ENCODE measurements at places on chromosomes 2 and 18.

- DNase-seq, result no peak
These were observed 54.8 kb downstream of the CAVIN2 start for GRCh38 chr2:191791953-191792560.

GRCh38 chr2:54850171-54851122 is 127.0 kb downstream of the EML6 start:
- DNase-seq, result no peak

DNA sequence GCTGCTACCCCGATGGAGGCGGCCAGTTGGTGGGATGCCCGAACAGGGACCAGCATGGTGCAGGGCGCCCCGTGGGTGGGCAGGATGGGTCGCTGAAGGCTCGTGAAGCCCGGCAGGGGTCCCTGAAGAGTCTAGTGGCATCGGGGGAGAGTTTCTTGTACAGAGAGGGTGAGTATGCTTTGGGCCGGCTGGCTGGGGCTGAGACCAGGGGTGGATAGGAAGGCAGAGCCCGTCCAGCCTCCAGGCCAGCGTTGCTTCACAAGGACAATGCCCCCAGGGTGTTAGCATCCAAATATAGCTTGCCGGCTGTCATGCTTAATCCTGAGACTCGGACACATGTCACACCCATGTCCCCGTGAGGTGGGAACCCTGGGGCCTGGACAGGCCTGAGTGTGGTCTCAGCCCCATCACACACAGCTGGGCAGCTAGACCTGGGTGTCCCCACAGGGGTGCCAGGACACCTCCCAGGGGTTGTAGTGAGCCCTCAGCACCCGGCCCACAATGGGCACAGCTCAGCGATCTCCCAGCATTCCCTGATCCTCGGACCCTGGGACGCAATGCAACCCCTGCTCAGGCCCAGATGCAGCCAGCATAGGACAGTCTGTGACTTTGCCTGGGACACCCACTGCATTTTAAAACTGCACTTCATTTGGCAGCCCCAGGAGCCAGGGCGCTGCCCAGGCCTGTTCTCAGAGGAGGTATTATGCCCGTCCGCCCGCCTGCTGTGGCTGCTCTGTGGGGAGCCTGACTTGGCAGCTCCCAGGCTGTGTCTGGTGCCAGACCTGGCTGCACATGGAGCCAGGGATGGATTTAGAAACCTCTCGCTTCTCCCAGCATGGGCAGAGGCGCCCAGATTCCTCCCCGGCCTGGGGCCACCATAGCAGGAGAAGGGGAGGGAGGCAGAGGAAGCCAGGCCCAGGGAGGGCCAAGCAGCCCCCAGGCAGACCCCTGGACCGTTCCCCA is 36.4 kb downstream of the RAMP1 start:
- DNase-seq, result no peak

DNA sequence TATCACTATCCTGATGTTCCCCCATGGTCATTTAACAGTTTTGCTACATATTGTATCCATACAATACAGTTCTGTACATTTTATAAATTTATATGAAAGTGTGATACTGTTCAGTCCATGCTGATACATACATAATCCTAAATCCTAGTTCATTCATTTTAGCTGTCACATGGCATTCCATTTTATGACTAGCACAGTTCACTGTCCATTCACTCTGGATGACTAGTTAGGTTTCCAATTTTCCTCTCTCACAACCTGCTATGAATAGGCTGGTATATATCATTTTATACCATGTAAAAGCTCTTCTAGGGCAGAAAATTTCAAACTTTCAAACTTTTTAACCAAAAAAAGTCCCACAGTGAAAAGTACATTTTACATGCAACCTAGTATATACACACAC is 15.2 kb downstream of the SMAD2 start:
- no peak for DNase-seq

DNA sequence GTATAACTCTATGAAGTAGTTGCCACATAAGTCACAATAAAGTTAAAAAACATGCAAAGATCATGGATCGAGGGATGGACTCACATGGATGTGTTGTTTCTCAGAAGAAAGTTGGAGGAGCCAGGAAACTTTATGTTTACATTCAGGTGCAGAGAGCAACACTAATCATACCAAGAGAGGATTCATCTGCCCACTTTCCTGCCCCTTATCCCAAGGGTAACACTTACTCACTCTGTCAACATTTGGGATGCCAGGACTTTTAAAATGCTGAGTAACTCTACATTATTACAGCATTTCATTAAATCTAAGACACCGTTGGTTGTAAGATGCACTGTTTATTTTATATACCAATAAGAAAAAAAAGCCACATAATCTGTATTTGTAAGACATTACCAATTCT is 170.4 kb downstream of the KCNE4 start:
- no peak for DNase-seq

DNA sequence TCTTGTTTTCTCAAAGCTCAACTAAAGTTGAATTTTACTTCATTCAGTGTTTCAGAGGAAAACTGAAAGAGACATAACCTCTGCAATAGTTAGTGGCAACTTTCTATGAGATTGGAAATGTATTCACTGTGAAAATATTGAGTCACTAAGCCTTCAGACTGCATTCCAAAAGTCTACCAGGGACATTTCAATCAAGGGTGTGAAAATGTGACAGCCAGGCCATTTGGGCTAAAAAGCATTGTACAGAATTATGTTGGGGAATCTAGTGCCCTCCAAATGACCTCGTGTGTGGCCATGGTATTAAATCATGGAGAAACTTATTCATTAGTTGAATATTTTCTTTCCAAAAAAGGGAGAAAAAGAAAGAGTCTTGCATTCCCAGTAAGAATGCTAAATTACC is 251.9 kb downstream of the GRB14 start:
- no peak for DNase-seq

GRCh38 chr2:113910967-113911678 is 21.2 kb downstream of the ACTR3 start:
- no peak for DNase-seq

GRCh38 chr2:71713581-71714580 is 260.5 kb downstream of the DYSF start:
- DNase-seq, result no peak

DNA sequence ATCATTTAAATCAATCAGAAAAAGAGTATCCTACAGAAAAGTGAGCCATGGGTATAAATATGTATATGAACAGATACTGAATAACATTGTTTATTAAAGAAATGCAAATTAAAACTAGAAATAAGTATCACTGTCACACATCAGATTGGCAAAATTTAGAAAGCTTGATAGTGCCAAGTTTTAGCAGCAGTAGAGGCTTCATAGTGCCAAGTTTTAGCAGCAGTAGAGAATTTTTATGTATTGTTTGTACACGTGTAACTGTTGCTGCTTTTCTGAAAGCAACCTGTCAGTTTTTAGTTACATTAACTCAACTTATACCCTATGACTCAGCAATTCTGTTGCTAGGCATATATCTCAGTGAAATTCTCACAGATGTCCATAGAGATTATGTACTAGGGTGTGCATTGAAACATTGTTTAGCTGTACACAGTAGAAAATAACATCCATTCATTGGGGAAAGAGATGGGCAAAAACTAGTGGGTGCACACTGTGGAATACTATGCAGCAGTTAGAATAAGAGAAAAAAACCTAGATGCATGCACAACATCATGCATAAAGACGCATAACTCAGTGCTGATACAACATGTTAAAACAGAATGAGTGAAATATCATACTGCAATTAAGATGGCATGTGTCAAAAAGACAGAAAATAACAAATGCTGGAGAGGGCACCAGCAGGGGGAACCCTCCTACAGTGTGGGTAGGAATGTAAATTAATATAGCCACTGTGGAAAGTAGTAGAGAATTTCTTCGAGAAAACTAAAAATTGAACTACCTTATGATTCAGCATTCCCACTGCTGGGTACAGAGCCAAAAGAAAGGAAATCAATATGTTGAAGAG is 294.5 kb upstream of the NT5C1B start:
- no peak for DNase-seq

DNA sequence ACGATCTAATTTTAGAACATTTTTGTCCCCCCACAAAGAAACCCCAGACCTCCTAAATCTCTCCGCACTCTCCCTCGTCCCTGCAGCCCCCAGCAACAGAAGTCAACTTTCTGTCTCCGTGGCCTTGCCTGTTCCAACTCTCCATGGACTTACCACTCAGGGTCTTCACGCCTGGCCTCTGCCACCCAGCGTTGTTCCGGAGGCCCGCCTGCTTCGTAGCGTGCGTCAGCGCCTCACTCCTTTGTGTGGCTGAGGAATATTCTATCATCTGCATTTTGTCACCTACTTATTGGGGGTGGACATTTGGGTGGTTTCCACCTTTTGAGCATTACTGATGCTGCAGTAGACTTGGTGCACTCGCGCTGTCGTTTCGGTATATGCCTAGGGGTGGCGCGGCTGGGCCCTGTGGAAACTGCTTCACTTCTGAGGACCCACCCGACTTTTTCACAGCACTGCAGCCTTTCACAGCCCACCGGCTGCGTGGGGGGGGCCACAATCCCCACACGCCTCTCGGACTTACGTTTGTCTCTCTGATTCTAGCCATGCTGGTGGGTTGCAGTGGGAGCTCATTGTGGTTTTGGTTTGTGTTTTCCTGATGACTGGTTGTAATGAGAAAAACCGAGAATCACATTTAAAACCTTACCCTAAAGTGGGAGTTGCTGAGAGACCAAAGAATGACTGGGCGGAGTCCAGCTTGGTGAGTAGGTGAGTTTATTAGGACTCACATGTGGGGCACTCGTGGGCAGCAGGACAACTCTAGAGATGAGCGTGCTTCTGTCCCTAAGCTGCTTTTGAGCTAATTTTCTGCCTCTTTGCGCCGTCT is 1.4 kb upstream of the HSBP1L1 start:
- DNase-seq, result no peak

DNA sequence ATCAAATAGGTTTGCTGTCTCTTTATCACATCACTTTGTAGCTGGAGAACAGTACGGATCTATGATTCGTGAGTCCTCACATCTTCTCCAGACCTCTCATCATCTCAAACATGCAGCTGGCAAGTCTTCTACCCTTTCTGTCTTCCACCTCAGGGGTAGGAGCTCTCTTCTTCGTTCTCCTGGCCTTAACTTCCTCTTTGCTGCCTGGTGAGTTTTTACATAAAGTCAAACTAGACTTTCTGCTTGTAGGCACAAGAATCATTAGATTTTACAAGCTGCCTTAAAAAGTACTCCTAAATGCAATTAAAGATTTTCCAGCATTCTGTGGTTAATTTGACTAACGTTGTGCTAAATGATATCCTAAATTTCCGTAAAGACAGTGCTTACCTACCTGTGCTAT is 43.7 kb upstream of the TANK start:
- no peak for DNase-seq

- DNase-seq, result no peak
These were observed 171.0 kb downstream of the SRBD1 start for GRCh38 chr2:45439788-45440773.

DNA sequence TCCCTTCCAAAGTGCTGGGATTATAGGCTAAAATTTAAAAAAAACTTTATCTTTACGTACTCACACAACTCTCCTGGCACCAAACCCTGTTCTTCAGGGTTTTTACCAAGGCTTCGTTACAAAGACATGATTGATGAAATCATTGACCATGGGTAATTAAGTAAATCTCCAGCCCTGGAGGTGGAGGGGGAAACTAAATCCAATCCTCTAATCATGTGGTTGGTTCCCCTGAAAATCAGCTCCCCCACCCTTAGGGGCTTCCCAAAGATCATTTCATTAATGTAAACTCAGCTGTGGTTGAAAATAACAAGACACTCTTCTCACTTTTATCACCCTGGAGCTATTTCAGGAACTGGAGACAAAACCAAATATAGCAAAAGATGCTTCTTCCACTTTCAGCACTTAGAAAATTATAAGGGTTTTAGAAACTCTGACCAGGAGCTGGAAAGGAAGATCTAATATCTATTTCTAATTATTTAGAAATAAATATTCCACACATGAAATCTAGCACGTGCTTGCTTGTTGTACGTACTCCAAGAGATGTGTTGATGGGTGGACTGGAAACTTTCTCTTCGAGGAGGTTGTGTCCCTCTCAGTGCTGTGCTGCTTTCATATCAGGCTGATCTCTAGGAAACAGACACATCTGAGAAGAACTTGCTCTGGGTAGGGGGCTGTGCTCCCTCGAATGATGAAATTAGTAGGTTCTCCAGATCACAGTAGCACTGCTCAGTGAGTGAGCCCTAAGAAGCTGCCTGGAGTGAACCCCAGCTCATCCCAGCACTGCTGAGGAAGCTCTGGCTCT is 67.2 kb downstream of the SMAD4 start:
- no peak for DNase-seq

DNA sequence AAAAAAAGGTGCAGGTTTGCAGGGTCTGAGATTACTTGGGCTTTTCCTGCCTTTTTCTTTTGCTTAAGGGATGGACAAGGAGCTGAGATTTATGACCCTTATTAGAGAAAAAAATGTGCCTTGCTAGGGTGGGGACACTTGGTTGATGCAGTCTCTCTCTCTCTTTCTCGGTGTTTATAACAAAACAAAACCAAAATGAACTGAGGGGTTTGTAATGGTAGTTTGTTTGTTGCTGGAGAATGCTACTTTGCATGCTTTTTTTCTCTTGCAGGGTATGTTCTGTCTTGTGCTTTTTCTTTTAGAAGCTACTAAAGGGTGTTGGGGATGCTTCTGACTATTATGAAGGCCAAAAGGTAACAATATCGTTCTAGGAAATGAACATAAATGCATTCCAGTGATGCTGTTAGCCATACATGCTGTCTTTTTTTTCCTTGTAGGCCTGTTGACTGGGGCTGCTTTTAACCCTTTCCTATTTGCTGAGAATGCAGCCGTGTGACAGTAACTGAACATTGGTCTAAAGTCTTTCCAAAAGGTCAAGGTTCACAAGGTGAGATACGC is 435 bp downstream of the ZNF532 start:
- DNase-seq, result no peak

- DNase-seq, result no peak
These were observed 739.4 kb upstream of the CHAC2 start for GRCh38 chr2:53028225-53028624.

Measured in GDM1 (cell line).